ENCODE measurements at places on chromosomes 11 and 22. TPM values are rescaled to one million over a fixed set of nuclear protein-coding genes. Genes with fewer than 3 reads are reported as not detected.
A peak's percentile ranks its signal among the peaks of the same experiment; 100 is the strongest.

DNA sequence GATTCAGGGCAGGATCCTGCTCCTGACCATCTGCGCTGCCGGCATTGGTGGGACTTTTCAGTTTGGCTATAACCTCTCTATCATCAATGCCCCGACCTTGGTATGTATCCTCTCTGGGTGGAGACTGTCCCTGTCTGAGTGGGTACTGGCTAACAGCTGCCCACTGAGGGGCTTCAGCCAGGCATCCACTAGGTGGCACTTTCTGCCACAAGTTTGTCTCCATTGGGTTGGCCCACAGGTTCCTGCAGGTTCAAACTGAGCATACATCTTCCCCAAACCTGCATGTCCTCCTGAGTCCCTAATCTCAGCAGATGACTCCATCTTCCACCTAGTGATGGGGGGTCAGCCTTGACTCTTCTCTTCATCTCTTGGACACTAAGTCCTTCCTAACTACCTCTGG lies 4.4 kb downstream of the SLC2A11 start:
- no peaks in the 10 kb centered on the region for H3K27me3 ChIP-seq
- peak; percentile 51 for DNase-seq
- H3K4me1 ChIP-seq, result peaks cover 6% of the 10 kb centered on the region
- no peak overlapping the region for H3K27ac ChIP-seq
- no peak overlapping the region for H3K4me3 ChIP-seq
- H3K36me3 ChIP-seq, result no peaks in the 10 kb centered on the region

Gene PGA4
- 2.3 TPM for total RNA-seq

DNA sequence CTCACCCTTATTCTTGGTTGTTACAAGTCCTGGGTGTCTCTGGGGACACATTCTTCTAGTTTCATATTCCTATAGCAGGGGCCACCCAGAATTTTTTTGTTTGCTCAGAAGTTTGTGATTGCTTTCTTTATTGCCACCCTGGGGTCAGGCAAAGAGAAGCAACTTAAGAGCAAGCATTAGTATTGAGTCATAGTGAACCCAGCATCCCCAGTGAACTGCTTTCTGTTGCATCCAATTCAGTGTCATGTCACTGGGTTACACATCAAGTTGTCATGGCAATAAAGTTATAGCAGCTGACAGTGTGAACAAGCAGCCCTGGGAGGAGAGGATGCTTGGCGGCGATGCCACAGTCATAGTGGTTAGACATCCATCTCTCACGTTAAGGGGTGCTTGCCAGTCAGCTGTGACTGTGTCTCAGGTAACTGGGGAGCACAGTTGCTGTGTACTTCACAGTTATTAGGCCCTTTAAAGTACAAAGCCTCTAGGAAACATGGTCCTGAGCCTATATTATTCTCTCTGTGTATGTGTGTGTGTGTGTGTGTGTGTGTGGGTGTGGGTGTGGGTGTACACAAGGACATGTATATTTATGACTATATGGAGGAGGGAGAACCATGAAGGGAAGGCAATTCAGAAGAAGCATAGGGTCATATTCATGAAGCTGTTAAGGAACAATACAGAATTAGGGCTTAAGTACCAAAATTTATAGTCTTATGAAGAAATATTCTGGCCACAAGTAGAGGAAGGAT lies 52.5 kb downstream of the TRIM44 start:
- peak; percentile 39 for DNase-seq
- no peaks in the 10 kb centered on the region for H3K27me3 ChIP-seq
- no peaks in the 10 kb centered on the region for H3K4me1 ChIP-seq

DNA sequence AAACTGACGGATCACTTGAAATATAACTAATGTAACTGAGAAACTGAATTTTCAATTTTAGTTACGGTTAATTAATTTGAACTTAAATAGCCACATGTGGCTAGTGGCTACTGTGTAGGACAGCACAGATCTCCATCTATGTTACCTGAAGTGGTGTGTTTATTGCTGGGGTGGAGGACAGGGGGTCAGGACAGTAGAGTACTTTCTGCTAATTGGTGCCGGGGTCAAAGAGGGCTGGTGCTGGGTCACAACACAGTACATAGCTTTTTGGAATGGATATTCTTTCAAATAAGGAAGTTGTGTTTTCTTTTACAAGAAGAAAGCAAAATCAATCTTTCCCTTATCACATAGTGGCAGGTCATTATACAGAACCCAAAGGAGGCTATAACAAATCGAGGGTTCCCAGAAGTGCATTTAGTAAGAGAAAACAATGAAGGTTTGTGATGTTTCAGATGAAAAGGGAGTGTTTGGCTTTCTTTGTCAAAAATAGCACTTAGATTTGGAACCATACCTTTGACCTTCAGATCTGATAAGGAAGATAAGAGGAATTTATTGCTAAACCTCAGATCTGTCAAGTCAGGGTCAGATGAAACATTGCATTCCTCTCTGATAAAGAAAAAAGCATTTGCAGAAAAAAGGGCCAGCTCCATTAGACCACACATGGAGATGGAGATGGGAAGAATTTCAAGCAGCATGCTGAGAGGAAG lies 384.5 kb downstream of the AASDHPPT start:
- H3K4me1 ChIP-seq, result peaks cover 4% of the 10 kb centered on the region
- H3K27ac ChIP-seq, result no peak overlapping the region

Gene OR5W2
- total RNA-seq, result not detected

- H3K27ac ChIP-seq, result no peak overlapping the region
- H3K36me3 ChIP-seq, result no peaks in the 10 kb centered on the region
- DNase-seq, result no peak
- peaks cover 15% of the 10 kb centered on the region for H3K27me3 ChIP-seq
- no peaks in the 10 kb centered on the region for H3K4me1 ChIP-seq
Measured at GRCh38 chr22:41745968-41746367, 46.7 kb downstream of the MEI1 start.

GRCh38 chr11:61183645-61184044 lies 19.7 kb upstream of the PGA3 start:
- no peaks in the 10 kb centered on the region for H3K4me1 ChIP-seq
- no peak overlapping the region for H3K27ac ChIP-seq
- DNase-seq, result no peak
- H3K36me3 ChIP-seq, result no peaks in the 10 kb centered on the region
- H3K27me3 ChIP-seq, result no peaks in the 10 kb centered on the region

Gene OSBPL5
- 49.0 TPM for total RNA-seq

DNA sequence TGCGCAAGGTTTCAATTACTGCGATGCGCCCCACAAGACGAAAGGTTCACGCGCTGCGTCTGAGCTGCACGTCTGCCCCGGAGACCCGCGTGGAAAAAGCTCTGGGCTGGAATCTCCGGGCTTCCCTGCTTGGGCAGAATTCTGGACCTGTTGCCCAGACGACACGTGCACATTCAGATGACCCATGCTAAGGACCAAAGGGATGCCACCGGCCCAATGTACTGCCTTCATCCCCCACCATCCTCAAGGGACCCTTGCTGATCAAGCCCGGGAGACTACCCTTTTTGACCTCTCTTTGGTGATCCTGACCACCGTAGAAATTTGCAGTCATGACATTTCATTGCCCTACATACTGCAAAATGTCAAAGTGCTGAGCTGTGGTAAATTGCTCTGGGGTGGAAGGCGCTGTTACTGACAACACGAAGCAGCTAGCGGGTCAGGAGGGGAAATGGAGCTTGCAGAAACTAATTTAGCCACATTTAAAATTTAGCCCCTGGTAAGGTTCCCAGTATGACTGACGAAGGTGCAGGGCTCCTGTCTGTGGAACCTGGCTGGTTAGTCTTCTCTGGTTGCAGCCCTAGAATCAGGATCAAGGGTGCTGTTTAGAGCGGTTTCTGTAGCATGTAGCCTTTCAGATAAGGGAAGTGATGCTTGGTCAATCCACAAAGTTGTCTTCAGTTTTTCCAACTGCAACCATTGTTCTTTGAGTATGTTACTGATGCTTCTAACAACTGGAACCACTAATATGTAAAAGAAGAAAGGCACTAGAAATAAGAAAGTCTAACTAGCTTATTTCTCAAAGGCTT lies 81.9 kb downstream of the PRR5L start:
- no peak overlapping the region for H3K27ac ChIP-seq
- H3K4me3 ChIP-seq, result peak overlapping the region; percentile 49
- DNase-seq, result no peak

Gene PTPRJ
- total RNA-seq, result 3.9 TPM

GRCh38 chr11:64724863-64725532 lies 2.0 kb upstream of the NRXN2 start:
- no peak overlapping the region for H3K4me3 ChIP-seq
- peaks cover 5% of the 10 kb centered on the region for H3K27me3 ChIP-seq
- H3K4me1 ChIP-seq, result no peaks in the 10 kb centered on the region
- DNase-seq, result no peak
- no peaks in the 10 kb centered on the region for H3K36me3 ChIP-seq

DNA sequence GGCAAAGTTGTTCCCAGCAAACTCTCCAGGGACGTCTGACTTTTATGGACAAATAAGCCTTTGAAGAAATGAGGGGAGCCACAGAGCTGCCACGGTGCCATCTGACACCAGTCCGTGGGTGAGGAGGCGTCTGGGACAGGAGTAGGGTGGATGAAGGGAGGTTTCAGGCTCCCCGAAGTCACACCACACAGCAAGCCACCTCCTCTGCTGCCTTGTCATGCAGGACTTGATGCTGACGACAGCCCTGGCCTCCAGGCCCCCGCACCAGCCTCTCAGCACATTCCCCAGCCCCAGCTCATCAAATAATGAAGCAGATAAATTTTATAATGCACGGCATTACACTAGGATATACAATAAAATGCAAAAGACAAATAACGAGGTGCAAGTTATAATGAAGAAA lies 156.5 kb downstream of the CEP164 start:
- no peaks in the 10 kb centered on the region for H3K36me3 ChIP-seq
- H3K4me1 ChIP-seq, result no peaks in the 10 kb centered on the region
- no peak overlapping the region for H3K27ac ChIP-seq
- H3K4me3 ChIP-seq, result no peak overlapping the region

- H3K4me3 ChIP-seq, result no peak overlapping the region
- H3K4me1 ChIP-seq, result no peaks in the 10 kb centered on the region
- H3K27me3 ChIP-seq, result no peaks in the 10 kb centered on the region
- no peaks in the 10 kb centered on the region for H3K36me3 ChIP-seq
- no peak for DNase-seq
Measured at GRCh38 chr11:81039916-81040524, 1599.2 kb upstream of the TENM4 start.

DNA sequence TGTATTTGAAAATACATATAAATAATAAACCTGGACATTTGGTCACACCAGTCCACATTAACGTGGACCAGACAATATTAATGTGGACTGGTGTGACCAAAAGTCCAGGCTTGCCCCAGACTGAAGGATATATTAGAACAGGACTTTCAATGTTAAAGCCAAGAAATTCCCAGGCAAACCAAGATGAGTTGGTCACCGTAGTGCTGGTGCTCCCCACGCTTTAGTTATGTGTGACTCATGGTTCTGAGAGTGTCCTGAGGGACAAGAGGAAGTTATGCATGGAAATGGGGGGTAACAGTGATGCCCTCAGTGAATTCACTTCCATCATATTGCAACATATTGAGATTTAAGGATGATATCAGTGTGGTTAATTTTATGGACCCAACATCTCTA lies 31.4 kb downstream of the POU2AF1 start:
- no peaks in the 10 kb centered on the region for H3K4me1 ChIP-seq
- H3K36me3 ChIP-seq, result no peaks in the 10 kb centered on the region
- no peak for DNase-seq
- no peaks in the 10 kb centered on the region for H3K27me3 ChIP-seq

DNA sequence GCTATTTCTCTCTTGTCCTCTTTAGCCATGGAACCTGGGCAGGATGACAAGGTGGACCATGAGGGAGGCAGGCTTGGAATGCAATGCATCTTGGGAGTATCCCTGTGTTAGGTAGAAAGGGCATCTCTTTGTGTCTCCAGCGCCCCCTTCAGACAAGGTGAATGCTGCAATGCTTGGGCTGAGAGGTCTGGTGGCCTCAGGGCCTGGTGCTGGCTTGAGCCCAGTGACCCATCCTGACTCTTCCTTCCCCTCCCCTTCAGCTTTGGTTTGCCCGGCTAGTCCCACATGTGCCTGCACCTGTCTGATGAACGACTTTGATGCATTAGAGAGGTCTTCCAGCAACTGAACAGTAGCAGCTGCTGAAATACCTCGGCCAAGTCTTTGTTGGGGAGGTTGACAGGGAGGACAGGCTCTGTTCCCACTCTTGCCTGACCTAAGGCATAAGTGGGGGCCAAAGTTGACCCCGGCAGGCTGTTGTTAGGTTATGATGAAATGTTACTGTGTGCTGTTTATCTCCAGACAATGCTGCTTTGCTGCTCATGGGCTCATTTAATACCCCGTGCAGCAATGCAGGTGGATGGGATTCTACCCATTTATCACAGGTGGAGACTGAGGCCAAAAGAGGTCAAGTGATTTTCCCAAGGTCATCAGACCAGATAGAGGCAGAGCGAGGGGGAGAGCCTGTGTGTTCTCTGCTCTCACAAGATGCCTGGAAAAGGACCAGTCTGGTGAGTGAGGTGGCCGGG lies 22.5 kb downstream of the MYO18B start:
- no peak overlapping the region for H3K27ac ChIP-seq
- DNase-seq, result no peak
- peaks cover 7% of the 10 kb centered on the region for H3K4me1 ChIP-seq
- no peaks in the 10 kb centered on the region for H3K27me3 ChIP-seq
- H3K36me3 ChIP-seq, result no peaks in the 10 kb centered on the region

DNA sequence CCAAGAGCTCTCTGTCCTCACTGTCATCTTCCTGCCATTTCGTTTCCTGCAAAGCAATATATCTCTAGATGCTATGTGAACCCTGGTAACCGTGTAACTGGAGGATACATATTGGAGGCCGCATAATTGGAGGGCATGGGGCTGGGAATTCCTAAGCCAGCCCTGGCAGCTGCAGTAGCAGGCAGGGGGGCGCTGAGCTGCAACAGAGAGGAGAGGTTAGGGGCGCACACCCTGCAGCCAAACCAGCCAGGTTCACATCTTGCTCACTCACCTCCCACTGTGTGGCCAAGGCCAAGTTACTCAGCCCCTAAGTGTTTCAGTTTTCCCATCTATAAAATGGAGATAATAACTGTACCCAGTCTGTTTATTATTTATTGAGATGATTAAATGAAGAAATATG lies 39.9 kb upstream of the ZBTB16 start:
- H3K36me3 ChIP-seq, result no peaks in the 10 kb centered on the region
- H3K27me3 ChIP-seq, result no peaks in the 10 kb centered on the region
- no peak overlapping the region for H3K4me3 ChIP-seq

- H3K36me3 ChIP-seq, result peaks cover 30% of the 10 kb centered on the region
- peaks cover 5% of the 10 kb centered on the region for H3K4me1 ChIP-seq
- no peak for DNase-seq
- no peaks in the 10 kb centered on the region for H3K27me3 ChIP-seq
- no peak overlapping the region for H3K4me3 ChIP-seq
Measured at GRCh38 chr22:37925330-37925729, 19.2 kb downstream of the MICALL1 start.

- no peaks in the 10 kb centered on the region for H3K4me1 ChIP-seq
- DNase-seq, result peak; percentile 49
- no peaks in the 10 kb centered on the region for H3K27me3 ChIP-seq
- H3K36me3 ChIP-seq, result no peaks in the 10 kb centered on the region
- no peak overlapping the region for H3K27ac ChIP-seq
Measured at GRCh38 chr11:115170133-115170815, 333.9 kb downstream of the CADM1 start.

DNA sequence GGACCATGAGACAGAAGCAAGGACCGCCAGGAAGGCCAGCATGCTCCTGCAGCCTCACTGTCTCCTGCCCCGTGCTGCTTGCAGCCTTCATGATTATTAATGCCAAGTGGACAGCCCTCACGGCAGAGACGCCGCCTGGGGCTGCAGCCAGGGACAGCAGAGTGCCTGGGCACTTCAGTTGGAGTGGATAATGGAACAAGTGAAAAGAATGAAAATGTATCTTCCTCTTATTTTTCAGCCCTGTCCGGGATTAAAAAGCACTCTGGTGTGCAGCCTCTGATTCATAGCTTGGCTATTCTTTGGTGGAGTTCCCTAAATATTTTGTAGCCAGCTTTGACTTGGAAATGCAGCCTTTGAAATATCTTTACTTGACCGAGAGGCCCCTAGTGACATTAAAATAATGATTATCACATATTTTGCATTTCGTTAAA lies 1404.2 kb downstream of the BRD1 start:
- no peaks in the 10 kb centered on the region for H3K4me1 ChIP-seq
- H3K4me3 ChIP-seq, result no peak overlapping the region
- no peak for DNase-seq
- H3K27ac ChIP-seq, result no peak overlapping the region
- no peaks in the 10 kb centered on the region for H3K36me3 ChIP-seq

Measured in fibroblast of lung (primary cell).